Stimulated activated CD8-positive, alpha-beta memory T cell treated with anti-CD3 and anti-CD28 coated beads, Interleukin-7, amount 100 ng/mL, for 1 hour (primary cell): ENCODE measurements at places on chromosomes 3 and 15.

DNA sequence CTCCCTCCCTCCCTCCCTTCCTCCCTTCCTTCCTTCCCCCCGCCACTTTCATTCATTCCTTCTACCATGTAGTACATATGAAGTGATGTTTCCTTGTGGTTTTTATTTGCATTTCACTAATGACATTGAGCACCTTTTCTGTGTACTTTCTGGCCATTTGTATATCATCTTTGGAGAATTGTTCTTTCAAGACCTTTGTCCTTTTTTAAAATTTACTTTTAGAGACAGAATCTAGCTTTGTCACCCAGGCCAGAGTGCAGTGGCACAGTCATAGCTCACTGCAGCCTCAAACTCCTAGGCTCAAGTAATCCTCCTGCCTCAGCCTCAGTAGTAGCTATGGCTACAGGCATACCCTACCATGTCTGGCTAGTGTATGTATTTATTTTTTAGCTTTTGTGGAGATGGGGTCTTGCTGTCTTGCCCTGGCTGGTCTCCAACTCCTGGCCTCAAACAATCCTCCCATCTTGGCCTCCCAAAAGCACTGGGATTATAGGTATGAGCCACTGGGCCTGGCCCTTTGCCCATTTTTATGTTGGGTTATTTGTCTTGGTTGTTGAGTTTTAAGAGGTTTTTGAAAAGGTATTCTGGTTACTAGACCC, 42.0 kb upstream of the CTDSPL2 start:
- no peak for DNase-seq

GRCh38 chr15:64731012-64731804, 44.2 kb downstream of the RBPMS2 start:
- peak; percentile 78 for DNase-seq

- DNase-seq = no peak
Measured at GRCh38 chr3:73768524-73769308, 144.0 kb upstream of the PDZRN3 start.

DNA sequence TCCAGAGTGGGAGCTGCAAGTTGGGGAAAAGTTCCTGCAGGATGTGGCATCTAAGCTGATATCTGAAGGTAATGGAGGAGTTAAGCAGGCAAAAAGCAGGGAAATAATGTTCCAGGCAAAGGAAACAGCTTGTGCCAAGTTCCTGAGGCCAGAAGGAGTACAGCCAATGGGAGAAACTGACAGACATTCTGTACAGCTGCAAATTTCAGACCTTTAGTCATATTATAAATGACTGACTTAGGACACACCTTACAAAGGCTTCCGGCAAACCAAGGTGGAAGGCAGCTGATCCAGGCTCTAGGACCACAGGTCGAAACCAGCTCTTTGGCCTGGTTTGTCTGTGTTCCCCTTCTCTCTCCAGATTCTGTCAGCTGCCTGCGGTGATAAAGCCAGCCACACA, 9.3 kb downstream of the WWTR1 start:
- no peak for DNase-seq

DNA sequence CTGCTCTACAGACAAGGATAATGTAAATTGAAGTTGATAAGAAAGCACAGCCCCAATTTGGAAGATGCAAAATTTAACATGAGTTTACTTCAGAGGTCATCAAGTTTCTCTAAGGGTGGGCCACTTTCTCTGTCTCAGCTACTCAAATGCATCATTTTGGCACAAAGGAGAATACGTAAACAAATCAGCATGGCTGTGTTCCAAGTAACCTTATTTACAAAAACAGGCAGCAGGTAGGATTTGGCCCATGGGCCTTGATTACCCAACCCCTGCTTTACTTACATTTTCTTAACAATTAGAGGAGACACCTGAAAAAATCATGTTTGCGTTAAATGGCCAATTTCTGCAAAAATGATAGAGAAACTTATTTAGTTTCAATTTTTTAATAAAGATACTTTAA, 181.7 kb downstream of the GBE1 start:
- no peak for DNase-seq

- DNase-seq = no peak
Measured at GRCh38 chr15:75785771-75786574, 57.3 kb upstream of the UBE2Q2 start.

GRCh38 chr3:53624061-53624857, 129.8 kb downstream of the CACNA1D start:
- no peak for DNase-seq

DNA sequence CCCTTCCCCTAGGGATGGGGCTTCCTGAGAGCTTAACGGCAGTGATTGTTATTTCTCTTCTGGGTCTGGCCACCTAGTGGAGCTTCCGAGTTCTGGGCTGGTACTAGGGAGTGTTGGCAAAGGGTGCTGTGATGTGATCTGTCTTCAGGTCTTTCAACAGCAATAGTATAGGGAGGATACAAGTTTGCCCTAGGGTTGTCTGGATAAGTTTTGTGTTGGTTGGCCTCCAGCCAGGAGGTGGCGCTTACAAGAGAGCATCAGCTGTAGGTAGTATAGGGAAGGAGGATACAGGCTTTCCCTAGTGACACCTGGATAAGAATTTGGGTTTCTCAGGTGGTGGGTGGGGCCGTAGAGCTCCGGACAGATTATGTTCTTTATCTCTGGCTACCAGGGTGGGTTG, 19.2 kb upstream of the CPOX start:
- DNase-seq = no peak
